ENCODE measurements at places on chromosomes 11 and 22.
A peak's percentile ranks its signal among the peaks of the same experiment; 100 is the strongest.

DNA sequence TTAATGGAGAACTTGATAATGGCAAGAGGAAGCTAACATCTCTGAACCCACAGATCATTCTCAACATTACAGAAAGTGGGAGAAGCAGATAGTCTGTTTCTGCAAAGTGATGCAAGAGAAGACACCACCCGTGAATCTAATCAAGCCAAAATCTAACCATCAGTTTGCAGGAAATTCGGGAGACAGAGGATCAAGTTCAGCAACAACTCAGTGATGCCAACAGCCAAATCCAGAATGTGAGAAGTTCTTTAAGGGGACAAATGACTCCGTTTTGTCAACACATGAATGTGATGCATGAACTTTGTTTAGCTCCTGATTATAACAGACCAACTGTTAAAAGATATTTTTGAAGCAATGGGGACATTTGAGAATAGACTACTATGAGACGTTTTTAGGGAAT lies 95.2 kb upstream of the LDLRAD3 start:
- H3K27me3 ChIP-seq, result no peaks in the 10 kb centered on the region
- no peak overlapping the region for H3K4me3 ChIP-seq
- peaks cover 4% of the 10 kb centered on the region for H3K4me1 ChIP-seq
- no peaks in the 10 kb centered on the region for H3K36me3 ChIP-seq
- DNase-seq, result no peak
- H3K27ac ChIP-seq, result no peak overlapping the region

GRCh38 chr11:69654660-69655478 lies 13.9 kb downstream of the CCND1 start:
- peak; percentile 46 for DNase-seq
- H3K4me1 ChIP-seq, result peaks cover 16% of the 10 kb centered on the region
- no peaks in the 10 kb centered on the region for H3K27me3 ChIP-seq
- no peak overlapping the region for H3K27ac ChIP-seq
- peaks cover 44% of the 10 kb centered on the region for H3K36me3 ChIP-seq
- no peak overlapping the region for H3K4me3 ChIP-seq

- H3K27me3 ChIP-seq, result no peaks in the 10 kb centered on the region
- no peak overlapping the region for H3K27ac ChIP-seq
- peak; percentile 73 for DNase-seq
- H3K4me3 ChIP-seq, result no peak overlapping the region
Measured at GRCh38 chr22:30984317-30984716, 15.3 kb downstream of the TUG1 start.

- peaks cover 3% of the 10 kb centered on the region for H3K4me1 ChIP-seq
- no peaks in the 10 kb centered on the region for H3K27me3 ChIP-seq
- H3K36me3 ChIP-seq, result no peaks in the 10 kb centered on the region
Measured at GRCh38 chr11:76598426-76598839, 72.1 kb downstream of the LRRC32 start.

- no peaks in the 10 kb centered on the region for H3K4me1 ChIP-seq
- no peaks in the 10 kb centered on the region for H3K36me3 ChIP-seq
- H3K4me3 ChIP-seq, result no peak overlapping the region
Measured at GRCh38 chr11:105298174-105298573, 158.6 kb upstream of the CARD18 start.
